ENCODE measurements at places on chromosomes 7 and 10.

DNA sequence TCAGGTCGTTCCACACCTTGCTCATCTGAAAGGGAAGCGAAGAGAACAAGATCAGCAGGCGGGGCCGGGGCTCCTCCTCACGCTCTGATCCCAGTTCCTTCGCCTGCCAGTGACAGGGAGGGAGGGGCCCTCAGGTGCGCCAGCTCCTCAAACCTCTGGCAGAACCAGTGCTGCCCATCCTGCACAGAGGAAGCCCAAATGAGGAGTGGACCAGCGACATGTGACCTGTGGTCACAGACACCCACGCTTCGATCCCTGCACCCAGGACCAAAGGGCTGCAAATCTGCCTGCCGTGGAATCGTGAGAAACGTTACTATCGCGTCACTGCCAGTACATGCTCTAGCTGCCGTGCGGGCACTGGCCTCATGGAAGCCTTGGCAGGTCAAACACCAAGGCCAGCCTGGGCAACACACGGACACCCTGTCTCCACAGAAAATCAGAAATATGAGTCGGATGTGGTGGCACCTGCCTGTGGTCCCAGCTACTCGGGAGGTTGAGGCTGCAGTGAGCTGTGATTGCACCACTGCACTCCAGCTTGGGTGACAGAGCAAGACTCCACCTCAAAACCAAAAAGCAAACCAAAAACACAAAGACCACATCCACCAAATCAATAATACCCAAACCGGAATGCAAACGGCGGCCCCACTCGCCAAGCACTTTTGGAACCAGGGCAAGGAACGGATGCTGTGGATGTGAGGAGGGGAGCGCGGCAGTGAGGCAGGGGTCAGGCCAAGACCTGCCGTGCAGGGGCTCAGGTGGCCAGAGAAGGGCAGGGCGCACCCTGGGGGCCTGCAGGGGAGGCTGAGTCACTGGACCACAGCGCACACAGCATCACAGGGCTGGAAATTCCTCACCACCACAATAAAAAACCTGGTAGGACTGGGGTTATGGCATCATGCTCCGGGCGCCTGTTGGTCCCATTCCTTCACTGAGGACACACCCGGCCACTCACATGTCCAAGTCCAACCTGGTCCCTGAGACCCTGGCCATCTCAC lies 13.4 kb downstream of the NUDT1 start:
- DNase-seq = no peak

DNA sequence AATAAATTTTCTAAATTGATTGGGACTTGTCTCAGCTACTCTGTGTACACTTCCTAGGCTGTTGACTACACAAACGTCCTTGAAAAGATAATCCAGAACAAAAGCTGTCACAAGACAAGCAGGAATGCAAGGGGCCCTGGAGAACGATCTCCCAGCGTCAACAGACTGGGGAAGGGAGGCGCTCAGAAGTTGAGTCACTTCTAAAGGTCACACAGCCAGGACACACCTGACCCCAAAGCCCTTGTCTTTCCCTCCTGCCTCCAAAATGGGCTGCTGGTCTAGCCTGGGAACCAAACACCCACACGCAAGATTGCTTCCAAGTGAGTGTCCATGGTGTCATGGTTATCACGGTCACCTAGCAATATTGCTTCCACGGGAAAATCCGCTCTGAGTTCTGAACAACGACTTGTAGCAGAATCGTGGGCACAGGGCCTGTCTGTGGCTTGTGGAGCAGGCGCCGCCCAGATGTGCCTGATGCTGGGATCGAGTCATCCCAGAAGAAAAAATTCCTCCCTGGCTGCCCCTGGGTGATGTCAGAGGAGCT lies 49.8 kb downstream of the SPOCK2 start:
- no peak for DNase-seq

DNA sequence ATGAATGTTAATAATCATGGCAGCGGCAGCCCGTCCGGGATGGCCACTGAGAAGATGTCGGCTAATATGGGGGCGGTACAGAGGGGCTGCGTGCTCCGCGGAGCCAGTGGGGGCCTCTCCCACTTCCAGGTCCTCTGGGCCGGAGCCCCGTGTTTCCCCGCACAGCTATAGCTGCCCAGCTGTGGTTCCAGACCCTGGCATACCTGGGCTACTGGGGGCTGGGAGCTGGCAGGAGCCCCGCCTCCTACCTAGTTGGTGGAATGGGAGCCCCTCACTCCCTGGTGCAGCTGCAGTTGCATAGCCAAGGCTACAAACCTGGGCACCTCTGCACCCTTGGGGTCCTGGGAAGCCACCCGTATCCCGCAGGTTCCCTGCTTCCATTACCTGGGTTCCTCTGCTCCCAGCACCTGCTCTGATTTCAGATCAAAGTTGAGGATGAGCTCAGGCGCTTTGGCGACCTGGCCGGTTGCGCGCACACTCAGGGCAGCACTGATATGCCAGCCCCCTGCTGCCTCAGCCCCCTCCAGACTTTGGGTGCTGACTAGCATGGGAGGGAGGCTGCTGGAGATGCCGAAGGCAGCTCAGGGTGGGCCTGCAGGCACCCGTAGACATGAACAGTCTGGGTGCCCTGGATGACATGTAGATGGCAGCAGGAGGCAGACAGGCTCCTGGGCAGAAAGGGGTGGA lies 236.5 kb upstream of the SEMA3D start:
- no peak for DNase-seq

DNA sequence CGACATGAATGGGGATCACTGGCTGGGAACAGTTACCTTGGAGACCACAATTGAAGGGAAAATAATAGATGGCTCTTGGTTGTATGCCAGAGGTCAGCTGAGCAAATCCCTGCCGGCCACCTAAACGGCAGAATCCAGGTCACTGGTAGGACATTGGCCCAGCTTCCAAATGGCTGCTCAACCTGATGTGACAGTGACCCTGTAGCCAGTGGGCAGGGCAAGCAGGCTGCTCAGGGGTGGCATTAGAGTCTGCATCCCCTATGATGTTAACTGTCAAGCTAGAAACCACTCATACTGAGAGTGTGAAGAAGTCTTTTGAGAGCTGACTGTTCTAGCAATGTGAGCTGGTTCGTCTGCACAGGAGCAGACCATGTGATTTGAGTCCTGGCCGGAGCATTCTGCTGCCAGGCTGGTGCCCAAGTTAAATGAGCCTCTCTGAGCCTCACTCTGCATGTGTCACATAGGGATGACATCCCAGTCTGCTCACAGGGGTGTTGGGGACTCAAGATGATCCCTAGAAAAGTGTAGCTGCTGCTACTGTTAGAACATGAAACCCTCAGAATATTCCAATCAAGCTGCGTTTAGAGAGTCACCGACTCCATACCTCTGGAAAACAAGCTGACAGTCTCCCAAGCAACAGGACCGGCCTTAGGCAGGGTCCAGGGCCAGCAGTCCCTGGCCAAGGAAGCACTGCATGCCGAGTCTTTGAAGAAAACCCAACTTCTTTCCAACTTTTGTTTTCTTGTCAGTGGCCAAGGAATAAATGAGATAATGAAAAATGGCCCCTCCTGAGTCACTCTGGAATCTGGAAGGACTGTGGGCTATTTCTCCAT lies 69.7 kb downstream of the VWA2 start:
- DNase-seq = no peak

- DNase-seq = no peak
Observed at GRCh38 chr10:130040351-130040750, 70.3 kb downstream of the C10orf143 start.
